Glomerular endothelial cell (primary cell): ENCODE measurements at places on chromosomes 16 and 17. TPM values are rescaled to one million over a fixed set of nuclear protein-coding genes. Genes with fewer than 3 reads are reported as not detected.

DNA sequence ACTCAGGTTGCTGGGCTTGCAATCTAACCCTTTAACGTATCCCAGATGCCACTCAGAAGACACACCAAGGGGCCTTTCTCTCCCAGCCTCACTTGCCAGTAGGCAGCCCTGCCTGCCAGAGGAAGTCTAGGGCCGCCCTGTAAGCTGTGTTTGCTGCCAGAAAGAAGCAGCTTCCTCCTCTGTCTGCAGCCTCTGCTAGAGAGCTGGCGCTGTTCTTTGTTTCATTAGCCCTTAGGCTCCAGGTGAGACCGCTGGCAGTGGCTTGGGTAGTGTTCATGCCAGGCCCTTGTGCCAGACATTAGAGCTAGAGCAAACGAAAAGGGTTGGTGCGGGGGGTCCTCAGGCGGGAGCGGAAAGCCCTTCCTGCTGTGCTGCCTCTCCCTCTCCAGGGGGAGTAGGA is 8.9 kb downstream of the CTRL start:
- DNase-seq: no peak

GRCh38 chr17:28133562-28133970 is 91.1 kb downstream of the NLK start:
- DNase-seq: peak; percentile 87

DNA sequence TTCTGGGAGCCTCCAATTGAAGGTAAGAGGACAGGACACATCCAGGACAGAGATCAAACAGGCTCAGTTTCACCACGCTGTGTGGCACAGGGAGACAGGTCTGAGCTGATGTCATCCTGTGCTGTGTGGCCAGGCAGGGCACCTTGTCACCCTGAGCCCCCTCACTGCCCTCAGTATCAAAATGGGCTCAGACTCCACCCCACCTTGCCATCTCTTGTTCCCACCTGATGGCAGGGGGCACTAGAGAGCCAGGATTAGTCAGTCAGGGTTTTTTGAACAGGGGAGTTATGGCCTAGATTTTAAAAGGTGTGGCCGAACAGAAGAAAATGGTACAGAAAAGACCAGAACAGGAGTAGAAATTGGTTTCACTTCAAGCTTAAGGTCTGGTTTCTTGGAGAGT is 2.6 kb downstream of the KAT2A start:
- DNase-seq: no peak

GRCh38 chr17:12680407-12680897 is 14.8 kb downstream of the MYOCD start:
- no peak for DNase-seq

DNA sequence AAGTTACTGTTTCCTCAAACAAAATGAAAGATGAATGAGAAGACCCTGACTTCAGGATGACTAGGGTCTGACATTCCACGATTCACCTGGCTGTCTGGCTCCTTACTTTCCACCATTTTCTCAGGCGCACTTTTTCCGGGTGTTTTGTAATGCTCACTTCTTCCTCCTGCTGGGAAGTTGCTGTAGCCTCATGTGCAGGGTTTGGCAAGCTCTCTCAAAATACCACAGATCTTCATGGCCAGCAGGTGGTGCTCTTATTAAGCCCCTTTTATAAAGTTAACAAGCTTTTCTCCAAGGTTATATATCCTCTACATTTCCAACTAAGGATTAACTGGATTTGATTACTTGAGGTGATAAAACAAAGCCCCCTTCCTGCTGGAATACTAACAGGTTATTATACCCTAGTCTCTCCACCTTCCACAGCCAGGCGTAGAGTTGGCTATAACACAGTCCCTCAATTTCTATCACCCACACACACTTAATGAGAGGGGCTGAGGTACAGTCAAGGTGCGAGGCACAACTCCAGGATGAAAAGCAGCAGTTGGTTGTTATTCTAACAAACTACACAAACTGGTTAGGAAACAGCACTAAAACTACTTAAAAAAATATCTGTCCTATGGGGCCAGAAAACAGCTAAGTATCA is 45.4 kb downstream of the STH start:
- peak; percentile 74 for DNase-seq

DNA sequence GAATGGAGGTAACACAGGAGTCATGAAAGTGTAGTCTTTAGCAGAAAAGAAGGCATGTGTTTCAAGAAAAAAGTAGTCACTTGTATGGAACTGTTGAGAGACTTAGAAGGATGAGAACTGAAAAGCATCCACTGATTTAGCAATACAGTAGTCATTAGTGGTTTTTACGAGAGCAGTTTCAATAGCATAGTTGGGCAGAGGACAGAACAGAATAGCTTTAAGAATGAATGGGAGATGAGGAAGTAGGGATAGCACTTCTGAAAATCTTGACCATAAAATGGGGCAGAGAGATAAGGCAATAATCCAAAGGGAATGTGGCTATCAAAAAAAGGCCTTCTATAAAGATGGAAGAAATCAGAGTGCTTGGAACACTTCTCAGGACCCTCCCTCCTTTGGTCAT is 64.8 kb upstream of the C17orf78 start:
- no peak for DNase-seq

GRCh38 chr17:82465023-82465603 is 6.6 kb downstream of the NARF start:
- DNase-seq: no peak

- no peak for DNase-seq
Measured at GRCh38 chr17:8012996-8013640, 10.7 kb downstream of the GUCY2D start.

DNA sequence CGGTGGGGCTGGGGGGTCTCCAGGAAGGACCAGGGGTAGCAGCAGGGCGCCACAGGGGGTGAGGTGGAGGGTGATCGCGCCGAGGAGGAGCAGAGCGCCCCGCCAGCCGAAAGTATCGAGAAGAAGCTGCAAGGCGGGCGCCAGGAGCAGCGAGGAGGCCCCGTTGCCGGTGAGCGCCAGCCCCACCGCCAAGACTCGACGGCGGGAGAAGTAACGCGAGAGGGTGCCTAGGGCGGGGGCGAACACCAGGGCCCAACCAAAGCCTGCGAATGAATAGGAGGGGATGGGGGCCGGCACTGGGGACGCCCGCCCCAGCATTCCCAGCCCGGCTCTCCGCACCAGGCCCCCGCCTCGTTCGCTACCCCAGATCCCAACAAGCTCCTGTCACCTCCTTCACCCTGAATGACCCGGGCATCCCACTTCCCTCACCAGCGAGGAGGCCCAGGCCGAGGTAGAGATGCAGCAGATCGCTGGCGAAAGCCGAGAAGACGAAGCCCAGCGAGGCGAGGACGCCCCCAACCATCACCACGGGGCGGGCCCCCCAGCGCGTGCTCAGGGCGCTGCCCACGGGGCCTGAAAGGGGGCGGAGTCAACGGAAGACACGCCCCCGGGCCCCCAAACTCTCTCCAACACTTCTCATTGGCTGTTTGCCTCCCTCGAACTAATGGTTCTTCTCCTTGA is 1.3 kb downstream of the SLC16A11 start:
- no peak for DNase-seq

- DNase-seq: no peak
Measured at GRCh38 chr17:79925242-79925957, 86.2 kb upstream of the CBX4 start.

- no peak for DNase-seq
Measured at GRCh38 chr16:1280783-1281182, 24.9 kb downstream of the TPSD1 start.

GRCh38 chr17:38541281-38541680 is 64.5 kb downstream of the SRCIN1 start:
- DNase-seq: no peak

GRCh38 chr16:24748242-24748641 is 18.8 kb downstream of the TNRC6A start:
- peak; percentile 68 for DNase-seq

GRCh38 chr17:40949418-40949817 is 12.0 kb upstream of the KRT23 start:
- no peak for DNase-seq

DNA sequence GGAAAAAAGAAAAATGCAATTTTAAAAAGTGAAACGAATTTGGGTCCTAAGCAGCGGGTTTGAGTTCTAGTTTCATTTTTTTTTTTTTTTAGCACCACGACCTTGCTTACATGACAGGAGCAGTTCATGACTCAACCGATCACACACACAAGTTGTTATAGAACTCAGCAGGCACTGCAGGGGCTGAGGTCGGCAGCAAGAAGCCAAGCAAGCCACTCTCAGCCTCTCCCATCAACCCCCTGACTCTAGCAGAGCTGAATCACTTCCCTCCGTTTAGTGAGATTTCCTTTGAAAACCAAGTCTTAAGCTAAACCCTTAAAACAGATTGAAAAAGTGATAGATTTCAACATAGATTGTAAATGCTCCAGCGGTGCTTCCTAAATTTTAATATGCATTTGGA is 520.8 kb downstream of the HAPSTR1 start:
- DNase-seq: no peak

- peak; percentile 54 for DNase-seq
Measured at GRCh38 chr17:57892820-57893595, 43.2 kb upstream of the MRPS23 start.

DNA sequence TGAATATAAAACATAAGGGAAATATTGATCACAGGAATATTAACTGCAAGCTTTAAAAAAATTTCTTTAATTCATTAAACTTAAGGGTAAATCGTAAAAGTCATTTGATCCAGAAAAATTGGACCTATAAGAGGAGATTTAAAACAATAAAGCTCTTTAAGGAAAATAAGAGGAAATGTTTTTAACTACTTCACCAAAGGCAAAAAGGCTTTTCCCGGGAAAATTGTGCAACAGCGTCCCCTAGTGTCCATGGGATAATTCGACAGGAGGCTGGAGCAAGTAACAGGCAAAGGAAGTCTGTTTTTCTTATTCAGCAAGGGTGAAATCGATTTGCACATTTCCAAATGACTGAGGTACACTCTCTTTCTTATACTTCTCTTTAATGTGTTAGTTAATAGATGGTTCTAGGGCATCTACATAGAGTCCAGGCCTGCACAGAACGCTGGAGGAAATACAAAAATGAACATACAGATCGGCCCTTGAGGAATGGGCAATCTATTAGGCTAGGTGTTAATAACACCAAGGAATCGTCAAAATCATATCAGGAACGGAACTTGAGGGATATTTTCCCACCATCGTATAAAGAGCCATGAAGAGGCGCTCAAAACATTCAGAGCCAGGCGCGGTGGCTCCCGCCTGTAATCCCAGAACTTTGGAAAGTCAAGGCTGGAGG is 61.4 kb downstream of the ZNF18 start:
- peak; percentile 50 for DNase-seq

GRCh38 chr17:17748179-17748578 is 66.9 kb downstream of the RAI1 start:
- DNase-seq: no peak

DNA sequence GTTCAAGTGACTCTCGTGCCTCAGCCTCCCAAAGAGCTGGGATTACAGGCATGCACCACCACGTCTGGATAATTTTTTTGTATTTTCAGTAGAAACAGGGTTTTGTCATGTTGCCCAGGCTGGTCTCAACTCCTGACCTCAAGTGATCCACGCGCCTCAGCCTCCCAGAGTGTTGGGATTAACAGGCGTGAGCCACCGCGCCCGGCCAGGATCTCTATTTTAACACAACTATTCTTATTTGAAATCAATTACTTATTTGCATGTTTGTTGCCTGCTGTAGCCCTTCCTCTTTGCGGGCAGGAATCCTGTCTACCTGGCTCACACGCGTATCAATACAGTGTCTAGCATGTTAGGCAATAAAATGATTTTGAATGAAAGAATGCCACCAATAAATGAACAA is 818 bp upstream of the CNEP1R1 start:
- no peak for DNase-seq

DNA sequence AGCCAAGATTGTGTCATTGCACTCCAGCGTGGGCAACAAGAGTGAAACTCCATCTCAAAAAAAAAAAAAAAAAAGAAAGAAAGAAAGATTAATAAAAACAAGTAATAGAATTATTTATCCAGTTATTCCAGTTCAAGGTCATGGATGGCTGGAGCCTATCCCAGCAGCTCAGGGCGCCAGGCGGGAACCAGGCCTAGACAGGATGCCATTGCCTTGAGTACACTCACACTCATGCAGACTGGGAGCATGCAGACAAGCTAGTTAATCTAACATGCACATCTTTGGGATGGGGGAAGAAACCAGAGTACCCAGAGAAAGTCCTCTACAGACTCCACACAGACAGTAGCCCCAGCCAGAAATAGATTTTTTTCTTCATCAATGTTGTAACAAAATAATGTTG is 17.9 kb downstream of the PDP2 start:
- no peak for DNase-seq

GRCh38 chr16:63497408-63497807 is 1461.2 kb upstream of the CDH8 start:
- DNase-seq: no peak

DNA sequence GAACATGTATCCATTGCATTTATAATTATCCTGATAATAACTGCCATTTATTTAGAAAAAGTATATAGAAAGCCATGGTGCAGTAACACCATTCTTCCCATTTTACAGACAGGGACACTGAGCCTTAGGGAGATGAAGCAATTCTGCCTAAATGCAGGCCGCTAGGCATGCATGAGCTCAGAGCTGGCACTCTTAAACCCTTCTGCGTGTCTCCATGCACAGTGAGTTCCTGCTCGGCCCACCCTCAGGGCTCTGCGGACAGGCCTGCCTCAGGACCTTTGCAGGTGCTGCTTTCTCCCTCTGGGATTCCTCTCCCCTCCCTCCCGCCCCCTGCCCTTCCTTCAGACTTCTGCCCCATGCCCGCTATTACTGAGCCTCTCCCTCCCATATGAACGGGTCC is 54.3 kb upstream of the WSB1 start:
- DNase-seq: no peak

GRCh38 chr16:71353736-71354135 is 4.8 kb upstream of the CALB2 start:
- no peak for DNase-seq

Gene KRTAP4-1
- not detected in 2 replicates for total RNA-seq

Gene TMEM92
- 0.12 and 0.73 TPM in 2 replicates for total RNA-seq

Gene MYH2
- not detected in 2 replicates for total RNA-seq

Gene ARMC7
- total RNA-seq: 8.9 and 9.7 TPM in 2 replicates

Gene NPIPA7
- total RNA-seq: 4.7 and 30.1 TPM in 2 replicates

Gene CACNG5
- total RNA-seq: not detected in 2 replicates

Gene ARSG
- 3.6 and 6.1 TPM in 2 replicates for total RNA-seq

Gene WFDC1
- not detected in 2 replicates for total RNA-seq
